ENCODE measurements at places on chromosomes 12 and 14. TPM values are rescaled to one million over a fixed set of nuclear protein-coding genes. Genes with fewer than 3 reads are reported as not detected.
A peak's percentile ranks its signal among the peaks of the same experiment; 100 is the strongest.

GRCh38 chr14:104062281-104062680, 23.2 kb upstream of the ASPG start:
- DNase-seq: no peak

DNA sequence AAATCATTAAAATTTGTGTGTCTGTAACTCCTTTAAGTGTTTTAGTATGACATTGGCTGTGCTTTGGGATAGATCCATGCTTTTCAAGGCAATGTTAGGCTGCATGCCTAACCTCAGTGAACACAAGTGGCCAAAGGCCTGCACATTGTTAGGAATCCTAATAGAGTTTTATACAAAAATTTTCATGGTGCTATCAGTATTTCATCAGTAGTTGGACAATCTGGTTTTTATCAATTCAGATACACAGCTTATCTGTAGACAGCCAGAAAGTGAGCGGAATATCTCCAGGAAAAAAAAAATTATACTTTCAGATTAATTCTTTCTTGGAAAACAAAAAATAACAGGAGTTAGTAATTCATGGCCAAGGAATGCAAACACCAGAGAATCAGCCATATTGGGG, 324.0 kb upstream of the PDE3A start:
- no peak for DNase-seq

DNA sequence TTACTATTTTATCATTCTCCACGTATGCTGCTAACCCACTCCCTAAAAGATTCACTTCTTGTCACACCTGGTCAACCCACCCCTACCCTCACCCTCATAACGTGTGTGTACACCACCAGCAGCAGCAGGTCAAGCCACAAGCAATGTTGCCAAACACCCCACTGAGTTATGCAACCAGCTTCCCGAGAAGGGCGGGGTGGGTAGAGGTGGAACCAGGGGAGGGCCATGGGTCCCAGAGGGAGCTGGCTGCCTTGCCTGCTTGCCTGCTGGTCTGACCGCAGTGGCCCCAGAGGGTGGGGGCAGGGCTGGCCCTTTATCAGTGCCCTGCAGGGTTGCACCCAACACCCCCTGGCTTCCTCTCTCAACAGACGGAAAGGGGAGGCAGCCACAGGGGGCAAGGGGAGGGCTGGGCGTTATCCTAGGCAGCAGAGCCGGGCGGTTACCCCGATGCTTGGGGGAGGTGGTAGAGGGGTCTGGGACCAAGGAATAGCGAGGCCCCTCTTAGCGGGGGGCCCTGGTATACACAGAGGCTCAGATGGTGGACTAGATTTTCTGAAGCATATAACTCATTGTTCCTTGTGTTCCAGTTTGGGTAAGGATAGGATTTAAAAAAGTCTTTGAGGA, 3.5 kb upstream of the NFE2 start:
- peak; percentile 49 for DNase-seq

- no peak for DNase-seq
These were observed 41.2 kb downstream of the PHLDA1 start for GRCh38 chr12:75990189-75990912.

- peak; percentile 48 for DNase-seq
These were observed 275.9 kb downstream of the FBXL14 start for GRCh38 chr12:1318327-1319031.

DNA sequence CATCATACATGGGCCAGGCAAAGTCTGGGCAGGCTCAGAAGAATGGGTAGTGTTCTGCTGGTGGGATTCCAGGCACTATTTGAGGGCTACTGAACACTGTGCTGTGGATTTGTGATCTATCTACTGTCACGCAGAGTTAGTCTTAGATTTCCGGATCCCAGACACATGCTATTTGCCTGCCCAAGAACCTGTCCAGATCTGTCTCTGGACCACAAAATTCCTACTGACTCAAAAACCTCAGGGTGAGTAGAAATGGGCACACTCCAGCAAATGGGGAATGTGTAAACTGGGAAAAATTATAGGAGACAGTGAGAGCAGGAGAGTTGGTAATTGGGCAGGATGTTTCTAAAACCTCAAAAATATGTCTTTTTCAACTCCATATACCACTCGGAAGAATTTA, 129.9 kb downstream of the GALC start:
- no peak for DNase-seq

DNA sequence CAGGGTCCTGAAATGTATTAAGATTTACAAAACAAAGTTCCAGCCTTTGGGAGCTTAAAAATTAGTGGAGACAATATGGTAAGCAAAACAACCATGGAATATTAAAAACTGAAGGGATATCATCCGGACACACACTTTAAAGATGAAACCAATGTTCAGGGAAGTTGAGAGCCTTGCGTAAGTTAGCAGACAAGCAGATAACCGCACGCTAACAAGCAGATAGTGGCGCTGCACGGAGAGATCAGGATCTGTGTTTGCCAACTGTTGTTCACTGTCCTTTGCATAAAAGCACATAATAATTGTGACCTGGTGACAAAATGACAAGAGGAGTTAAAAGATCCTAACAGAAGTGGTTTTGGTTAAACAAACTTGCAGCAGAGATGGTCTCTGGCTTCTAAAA, 14.3 kb upstream of the TMEM229B start:
- no peak for DNase-seq

DNA sequence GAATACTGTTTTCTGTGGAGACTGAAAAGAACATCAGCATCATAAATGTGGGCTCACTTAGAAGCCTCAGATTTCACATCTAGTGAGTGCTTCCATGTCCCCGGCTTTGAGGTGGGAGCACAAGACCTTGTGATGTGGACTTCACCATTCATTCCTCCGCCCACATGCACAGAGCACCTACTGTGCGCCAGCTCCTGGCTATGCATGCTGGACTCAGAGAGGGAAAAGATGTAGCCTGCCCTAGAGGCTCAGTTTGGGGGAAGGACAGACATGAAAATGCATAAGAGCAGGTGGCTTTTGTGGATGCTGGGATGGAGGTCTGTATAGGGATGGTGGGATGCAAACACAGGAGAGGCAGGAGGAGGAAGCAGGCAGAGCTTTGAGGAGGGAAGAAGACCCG, 65.0 kb downstream of the SERPINA3 start:
- DNase-seq: no peak

- no peak for DNase-seq
These were observed 20.2 kb upstream of the DUSP16 start for GRCh38 chr12:12582895-12583303.

DNA sequence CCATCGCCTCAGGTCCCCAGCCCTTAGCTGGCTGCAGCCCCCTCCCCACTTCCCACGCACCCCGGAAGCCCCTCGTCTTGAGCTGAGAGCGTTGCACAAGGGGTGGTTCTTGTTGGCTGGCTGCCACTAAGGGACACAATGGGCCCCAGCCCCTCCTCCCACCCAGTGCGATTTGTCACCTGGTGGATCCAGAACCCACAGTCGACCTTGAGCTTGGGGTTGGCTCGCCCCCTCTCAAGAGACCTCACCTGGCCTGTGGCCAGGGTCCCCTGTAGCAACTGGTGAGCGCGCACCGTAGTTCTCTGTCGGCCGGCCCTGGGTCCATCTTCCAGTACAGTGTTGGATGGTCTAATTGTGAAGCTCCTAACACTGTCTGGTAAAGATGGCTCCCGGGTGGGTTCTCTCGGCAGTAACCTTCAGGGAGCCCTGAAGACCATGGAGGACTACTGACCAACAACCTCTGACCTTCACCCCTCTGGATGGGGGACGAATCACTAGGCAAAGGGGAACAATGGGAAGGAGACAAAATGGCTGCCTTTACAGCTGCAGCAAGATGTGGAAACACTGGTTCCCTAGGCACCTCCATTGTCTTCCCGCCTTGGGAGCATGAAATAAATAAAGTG, 6.6 kb downstream of the PHB2 start:
- no peak for DNase-seq

DNA sequence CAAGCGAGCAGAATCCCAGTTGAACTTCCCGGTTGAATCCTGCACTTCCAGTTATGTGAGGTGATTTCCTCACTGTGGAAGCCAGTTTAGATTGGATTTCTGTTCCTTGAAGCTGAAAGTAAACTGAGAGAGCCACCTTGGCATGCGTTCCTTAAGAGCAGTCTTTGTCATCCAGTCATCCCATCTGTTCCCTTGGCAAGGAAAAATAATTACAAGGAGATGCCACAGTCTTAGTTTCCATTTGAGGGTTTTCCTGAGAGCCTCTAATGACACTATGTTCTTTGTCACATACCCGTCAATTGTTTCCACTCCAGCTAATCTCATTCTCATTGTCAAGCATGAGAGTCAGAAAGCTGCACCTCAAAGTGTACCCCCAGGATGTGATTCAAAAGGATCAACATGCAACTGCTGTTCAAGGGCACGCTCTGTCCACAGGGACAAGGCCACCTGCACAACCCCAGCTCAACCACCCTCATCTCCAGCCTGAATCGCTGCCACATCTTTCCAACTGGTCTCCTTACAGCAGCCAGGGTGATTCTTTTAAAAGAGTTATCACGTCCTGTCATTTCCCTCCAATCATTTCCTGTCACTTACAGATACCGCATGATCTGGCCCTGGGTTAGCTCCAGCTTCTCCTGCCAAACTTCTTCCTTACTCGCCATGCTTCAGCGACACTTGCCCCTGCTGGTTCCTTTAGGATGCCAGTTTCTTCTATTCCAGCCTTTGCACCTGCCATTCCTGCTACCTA, 18.0 kb upstream of the TCP11L2 start:
- no peak for DNase-seq

DNA sequence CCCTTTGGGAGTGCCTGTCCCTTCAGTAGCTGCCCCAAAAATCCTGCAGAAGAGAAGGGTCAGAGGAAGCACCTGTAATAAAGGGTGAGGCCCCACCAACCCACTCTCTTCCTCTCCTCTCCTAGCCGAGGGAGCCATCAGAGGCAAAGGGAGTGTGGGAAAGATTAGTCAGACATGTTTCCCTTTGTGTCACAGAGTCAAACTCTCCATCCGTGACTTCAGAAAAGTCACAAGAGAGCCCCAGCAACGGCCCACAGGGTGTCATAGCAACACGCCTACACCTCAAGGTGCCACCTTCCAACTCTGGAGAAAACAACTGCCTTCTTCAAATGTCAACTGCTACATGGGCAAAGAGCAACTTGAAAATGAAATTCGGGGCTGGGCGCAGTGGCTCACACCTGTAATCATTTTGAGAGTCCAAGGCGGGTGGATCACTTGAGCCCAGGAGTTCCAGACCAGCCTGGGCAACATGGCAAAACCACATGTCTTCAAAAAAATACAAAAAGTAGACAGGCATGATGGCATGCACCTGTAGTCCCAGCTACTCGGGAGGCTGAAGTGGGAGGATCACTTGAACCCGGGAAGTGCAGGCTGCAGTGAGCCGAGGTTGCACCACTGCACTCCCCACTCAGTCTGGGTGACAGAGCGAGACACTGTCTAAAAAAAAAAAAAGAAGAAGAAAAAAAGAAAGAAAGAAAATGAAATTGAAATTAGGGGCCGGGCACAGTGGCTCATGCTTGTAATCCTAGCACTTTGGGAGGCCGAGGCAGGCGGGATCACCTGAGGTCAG, 17.7 kb upstream of the CD27 start:
- DNase-seq: no peak

DNA sequence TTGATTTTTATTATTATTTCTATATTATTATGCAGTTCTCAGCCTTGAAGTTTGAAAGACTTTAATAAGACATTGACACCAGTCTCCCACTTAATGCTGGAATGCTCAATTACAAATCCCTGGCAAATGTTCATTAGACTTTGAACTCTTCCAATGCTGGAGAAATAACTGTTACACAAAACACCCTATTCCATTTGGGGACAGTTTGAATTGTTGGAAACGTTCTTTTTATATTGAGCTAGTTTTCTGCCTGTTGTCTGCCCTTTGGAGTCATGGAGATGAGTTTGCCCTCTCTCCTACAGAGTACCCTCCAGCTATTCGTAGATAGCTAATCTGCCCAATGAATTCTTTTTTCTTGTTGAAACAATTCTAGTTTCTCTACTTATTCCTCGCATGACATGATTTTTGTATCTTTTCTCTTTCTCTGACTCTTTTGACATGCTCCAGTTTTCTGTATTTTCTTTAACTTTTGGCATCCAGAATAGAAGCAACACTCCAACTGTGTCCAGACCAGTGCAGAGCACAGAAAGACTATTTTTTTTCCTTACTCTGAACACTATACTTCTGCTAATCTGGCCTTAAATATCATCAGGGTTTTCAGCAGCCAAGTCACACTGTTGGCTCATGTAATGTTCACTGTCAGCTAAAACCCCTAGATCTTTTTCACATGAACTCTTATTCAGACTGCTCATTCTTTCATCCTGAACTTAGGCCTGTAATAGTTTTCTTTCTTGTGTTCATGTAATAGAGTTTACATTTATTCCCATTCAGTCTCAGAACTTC, 379.3 kb downstream of the RAD51B start:
- DNase-seq: no peak

DNA sequence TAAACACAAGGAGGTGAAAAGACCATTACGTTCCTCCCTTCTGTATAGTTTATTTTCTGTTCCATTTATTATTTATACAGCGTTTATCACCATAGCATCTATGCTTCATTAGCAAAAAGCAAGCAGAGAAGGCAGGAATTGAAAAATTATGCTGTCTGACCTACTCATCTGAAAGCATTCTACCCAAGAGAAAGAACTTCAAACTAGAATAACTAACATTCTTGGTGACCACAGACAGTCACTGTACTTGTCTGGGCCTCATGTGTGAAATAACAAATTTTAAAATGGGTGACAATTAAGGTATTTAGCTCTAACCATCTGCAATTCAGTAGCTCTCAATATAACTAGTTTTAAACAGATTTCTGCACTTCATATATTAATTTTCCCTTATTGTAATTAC, 29.3 kb upstream of the PDE3A start:
- no peak for DNase-seq

GRCh38 chr12:84435682-84436081, 476.9 kb downstream of the SLC6A15 start:
- DNase-seq: no peak

- no peak for DNase-seq
These were observed 25.4 kb upstream of the CPM start for GRCh38 chr12:68958322-68958721.

DNA sequence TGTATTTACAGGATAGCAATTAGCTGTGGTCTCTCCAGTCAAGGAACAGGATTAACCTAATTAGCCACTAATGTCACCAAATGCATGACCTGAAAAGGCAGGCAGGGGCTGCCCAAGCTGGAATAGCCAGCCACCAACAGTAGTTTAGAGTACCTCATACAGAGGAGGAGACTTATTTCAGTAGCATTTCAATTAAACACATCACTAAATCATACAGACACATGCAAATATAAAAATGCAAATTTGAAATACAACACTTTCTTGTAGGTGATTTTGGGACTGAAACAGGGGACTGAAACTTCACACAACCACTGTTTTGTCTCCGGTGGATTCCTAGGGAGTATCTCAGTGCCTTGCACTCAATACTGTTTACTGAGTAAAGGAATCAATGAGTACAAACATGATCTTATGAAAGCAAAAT, 636 bp upstream of the IFNG-AS1 start:
- DNase-seq: no peak

Gene SYNJ2BP
- 22.3 TPM for total RNA-seq

Gene DPF3
- total RNA-seq: 1.0 TPM

Gene CCDC196
- total RNA-seq: not detected

All from GM23338 (cell line).